ENCODE measurements at places on chromosomes 1 and 21.
A peak's percentile ranks its signal among the peaks of the same experiment; 100 is the strongest.

DNA sequence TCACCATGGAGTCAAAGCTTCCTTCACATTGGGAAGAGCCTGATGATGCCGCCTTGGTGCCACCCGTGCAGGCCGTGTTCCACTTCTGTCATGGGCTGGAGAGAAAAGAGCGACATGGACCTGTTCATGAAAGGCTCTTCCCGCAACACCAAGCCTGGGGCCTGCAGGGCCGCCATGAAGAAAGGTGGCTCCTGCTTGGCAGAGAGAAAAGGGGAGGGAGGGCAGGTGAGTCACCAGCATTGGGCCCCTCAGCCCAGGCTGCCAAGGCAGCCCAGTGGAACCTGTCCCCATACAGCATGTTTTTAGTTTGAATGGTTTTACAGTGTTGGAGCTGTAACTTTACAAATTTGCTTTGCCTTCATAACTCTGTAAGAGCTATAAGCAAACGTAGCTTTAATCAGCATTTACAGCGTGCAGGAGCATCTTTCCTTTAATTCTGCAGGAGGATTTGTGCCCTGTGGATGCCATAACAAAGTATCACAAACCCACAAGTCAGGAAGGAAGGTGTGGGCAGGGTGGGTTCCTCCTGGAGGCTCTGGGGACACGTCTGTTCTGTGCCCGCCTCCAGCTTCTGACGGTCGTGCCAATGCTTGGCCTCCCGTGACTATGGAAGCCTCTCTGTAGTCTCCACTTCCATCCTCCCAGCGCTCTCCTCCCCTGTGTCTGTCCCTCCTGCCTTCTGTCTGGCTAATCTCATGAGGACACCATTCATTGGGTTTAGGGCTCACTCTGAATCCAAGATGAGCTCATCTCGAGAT, 49.1 kb downstream of the RIPK4 start:
- no peak for DNase-seq

DNA sequence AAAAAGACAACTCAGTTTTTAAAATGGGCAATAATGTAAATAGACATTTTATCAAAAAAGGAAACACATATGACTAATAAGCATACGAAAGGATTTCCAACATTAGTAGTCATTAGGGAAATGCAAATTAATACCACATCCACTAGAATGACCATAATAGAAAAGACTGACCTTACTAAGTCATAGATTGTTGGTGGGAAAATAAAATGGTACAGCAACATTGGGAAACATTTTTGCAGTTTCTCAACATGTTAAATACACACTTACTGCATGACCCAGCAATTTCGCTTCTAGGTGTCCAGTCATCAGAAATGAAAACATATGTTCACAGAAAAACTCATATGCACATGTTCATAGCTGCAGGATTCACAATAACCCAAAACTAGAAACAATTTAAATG, 29.9 kb upstream of the SLC44A3 start:
- DNase-seq = no peak

GRCh38 chr1:240468656-240469055, 143.3 kb downstream of the GREM2 start:
- DNase-seq = no peak

DNA sequence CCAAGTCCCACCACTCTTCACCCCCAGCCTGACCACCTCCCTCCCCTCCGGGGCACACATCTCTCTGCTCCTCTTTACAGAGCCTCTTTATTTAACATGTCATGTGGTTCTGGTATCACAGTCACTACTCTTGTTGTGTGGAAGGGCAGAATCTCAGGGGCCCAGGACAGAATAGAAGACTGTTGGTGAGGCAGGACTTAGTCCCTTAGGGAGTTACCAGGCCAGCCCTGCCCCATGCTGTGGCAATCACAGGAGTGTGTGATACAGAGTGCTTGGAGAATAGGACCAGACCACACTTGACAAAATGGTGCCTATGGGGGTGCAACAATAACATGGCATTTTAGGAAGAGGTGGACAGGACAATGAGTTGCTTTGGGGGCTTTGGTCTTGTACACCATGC, 43.0 kb upstream of the CRNN start:
- no peak for DNase-seq

DNA sequence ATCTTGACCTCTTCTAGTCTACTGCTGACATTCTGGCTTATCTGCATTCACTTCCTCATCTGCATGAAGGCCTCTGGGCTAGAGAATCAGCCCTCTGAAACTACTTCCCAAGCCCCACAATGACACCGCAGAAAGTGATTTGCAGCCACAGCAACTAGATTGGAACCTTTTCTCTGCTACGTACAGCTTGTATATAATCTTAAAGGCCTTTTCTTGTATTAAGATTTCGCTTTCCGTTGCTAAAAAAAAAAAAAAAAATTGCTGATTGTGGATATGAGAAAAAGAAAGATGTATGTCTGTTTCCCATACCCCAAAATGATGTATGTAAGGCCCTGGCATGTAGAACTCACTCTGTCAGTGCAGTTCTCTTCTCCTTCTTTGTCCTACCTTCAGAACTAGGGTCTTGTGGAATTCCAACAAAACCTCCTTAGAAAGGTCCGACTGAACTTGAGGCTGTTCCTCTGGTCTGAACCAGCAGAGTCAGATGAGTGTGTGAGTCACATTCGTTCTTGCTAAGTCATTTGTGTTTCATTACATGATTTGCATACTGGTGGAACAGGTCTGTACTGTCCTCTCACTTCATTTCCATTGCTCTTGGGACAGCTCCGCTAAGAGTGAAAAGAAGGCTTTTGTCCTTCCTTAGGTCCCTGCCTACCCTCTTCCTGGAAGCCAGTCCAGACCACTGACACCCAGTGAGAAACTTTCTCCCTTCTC, 62.7 kb downstream of the PLPP3 start:
- DNase-seq = peak; percentile 85

- DNase-seq = no peak
Observed at GRCh38 chr1:206039046-206039973, 13.7 kb upstream of the RHEX start.

- DNase-seq = no peak
Observed at GRCh38 chr1:38129473-38129872, 82.9 kb upstream of the POU3F1 start.
